HCT116 (cell line): ENCODE measurements at places on chromosomes 1 and 21. TPM values are rescaled to one million over a fixed set of nuclear protein-coding genes. Genes with fewer than 3 reads are reported as not detected.

- no peak for DNase-seq
Measured at GRCh38 chr1:78279051-78279450, 211.7 kb upstream of the PTGFR start.

DNA sequence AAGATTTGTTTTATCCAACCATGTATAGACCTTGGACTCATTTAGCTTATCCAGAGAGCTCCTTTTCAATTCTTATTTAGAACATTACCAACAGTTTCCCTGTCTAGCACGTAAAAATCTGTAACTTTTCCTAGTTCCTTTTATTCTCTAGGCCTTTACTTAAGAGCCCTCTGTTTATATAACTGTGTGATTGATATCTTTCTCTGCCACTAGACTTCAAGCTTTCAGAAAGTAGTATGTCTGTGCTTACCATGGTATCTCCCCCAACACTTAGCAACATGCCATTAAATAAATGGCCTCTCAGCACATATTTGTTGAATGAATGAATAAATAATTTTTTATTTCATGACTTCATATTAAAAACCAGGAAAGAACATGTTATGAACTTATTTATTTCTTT, 209.4 kb downstream of the PTPRC start:
- DNase-seq, result no peak

GRCh38 chr1:101302831-101303511, 66.2 kb downstream of the S1PR1 start:
- DNase-seq, result no peak

DNA sequence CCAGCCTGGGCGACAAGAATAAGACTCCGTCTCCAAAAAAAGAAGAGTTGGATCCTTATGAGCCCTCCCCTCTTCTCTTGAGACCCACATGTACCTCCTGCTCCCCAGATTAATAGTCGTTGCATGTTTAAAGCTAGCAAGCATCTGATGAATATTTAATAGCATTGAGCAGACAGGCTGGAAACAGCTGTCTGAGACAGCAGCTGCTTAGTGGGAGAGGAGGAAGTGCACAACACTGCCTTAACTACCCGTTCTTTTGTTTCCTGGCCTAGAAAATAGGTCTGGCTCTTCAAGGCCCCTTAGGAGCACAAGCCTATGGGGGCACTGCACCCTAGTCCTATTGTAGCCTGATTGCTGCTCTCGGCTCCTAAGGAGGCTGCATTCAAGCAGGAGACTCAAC, 17.3 kb upstream of the TMEM39B start:
- DNase-seq, result no peak

DNA sequence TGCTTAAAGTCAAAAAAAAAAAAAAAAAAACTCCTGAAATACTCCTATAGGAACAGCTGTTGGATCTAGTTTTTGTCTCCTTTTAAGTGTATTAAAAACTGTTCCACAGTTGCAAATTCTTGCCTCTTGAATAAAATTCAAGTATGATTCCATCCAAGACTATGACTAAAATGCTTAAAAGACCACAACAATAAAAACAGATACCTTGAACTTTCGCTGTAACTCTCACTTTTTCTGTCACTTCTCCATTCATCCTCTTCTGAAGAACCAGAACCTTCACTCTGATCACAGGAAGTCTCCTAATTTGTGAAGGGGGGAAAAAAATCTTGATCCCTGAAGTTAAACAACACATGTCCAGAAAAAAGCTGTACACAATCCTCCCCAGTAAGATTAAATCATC, 55.0 kb upstream of the PSMG1 start:
- no peak for DNase-seq

DNA sequence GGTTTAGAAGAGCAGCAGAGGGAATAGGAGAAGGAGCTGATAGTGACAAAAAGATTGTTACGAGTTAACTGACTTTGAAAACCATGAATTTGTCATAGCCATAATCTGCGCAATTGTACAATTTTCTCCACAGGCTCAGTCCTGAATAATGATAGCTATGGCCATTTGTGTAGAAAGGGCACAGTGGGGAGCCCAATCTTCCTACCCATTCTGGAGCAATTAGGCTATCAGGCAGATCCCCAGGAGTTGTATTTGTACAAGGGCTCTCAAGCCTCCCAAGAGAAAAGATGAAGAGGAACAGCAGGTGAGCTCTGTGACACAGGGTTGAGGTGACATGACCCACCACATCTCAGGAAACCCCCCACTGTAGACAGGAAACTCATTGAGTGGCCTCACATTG, 42.1 kb upstream of the SAMD13 start:
- no peak for DNase-seq

GRCh38 chr1:214416858-214417257, 134.5 kb downstream of the PTPN14 start:
- no peak for DNase-seq

GRCh38 chr1:161176468-161177111, 717 bp downstream of the B4GALT3 start:
- DNase-seq, result no peak

GRCh38 chr1:226784081-226785049, 45.3 kb upstream of the ITPKB start:
- no peak for DNase-seq

DNA sequence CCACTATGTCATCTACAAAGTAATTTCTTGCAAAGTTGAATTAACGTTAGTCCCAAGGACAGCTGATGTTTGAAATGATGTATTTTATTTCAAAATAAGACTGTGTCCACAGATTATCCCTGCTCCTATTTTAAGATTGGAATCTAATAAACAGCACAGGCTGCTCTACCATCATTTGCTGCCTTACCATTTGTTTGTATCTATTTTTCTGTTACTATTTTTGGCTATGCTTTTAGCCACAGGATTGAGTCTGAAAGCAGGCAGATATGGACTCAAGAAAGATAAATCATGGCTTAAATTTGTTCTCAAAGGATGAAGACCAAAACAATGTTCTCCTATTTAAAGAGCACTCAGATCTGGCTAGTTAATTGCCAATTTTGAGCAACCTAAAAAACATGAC, 105.3 kb downstream of the RGS2 start:
- no peak for DNase-seq

DNA sequence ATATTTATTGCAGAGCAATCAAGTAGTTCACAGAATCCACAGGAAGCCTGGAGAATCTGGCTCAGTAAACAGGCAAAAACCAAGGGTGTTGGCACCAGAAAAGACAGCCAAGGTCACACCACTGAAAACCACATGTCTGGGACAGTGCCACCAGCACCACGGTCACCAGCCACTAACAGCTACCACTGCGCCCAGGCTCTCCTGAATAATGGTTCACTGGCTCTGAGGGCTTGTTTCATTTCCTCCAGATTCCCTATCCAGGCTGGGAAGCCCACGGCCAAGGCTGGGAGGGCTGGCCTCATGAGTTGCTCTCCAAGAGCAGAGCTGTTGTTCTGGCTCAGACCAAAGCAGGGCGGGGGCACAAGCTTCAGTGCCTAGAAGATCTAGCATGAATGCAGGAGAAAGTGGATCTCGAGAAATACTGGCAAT, 54.5 kb upstream of the PTGFRN start:
- DNase-seq, result no peak

DNA sequence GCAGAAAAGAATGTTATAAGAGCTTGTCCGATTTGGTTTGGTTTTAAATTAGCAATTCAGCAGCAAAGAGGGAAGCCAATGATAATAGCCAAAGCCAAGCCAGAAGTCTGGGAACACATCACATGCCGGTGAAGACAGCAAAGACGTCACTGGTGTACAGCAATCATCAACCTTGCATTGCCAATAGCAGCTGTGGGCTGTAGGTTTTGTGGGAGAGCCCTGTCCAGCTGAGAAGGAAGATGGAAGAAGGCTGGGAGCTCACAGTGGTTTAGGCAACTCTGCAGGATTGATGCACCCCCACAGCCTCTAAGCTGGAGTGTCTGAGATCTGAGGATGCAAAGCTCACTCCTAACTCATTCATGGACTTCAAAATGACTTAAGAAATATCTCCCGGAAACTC, 338.7 kb downstream of the SIPA1L2 start:
- no peak for DNase-seq

DNA sequence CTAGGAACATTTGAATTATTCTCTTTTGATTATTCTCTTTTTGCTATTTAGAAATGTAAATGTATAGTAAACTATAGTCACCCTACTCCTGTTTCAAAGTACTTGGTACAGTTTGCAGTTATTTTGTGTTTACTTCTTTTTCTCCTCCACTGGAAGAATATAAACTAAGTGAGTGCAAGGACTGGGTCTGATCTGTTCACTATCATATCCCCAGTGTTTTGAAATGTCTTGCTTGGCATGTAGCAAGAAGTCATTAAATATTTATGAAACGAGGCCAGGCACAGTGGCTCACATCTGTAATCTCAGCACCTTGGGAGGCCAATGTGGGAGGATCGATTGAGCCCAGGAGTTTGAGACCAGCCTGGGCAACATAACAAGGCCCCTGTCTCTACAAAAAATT, 35.8 kb upstream of the PODN start:
- DNase-seq, result no peak

DNA sequence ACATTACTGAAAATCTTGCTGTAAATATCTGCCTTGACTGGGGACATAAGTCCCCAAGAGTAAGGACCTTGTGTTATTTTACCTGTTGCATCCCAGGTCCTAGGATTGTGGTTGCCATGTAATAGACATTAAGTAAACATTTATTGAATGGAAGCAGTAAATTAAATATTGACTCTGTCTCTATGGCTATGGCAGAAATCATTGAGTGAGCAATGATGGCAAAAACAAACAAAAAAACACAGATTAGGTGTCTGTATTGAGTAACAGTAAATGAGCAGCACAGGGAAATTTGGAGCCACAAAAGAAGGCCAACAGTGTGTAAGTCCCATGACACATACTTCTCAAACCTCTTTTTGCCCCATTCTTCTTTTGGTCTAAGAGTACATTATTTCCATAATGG, 240.4 kb downstream of the NFIA start:
- DNase-seq, result no peak

DNA sequence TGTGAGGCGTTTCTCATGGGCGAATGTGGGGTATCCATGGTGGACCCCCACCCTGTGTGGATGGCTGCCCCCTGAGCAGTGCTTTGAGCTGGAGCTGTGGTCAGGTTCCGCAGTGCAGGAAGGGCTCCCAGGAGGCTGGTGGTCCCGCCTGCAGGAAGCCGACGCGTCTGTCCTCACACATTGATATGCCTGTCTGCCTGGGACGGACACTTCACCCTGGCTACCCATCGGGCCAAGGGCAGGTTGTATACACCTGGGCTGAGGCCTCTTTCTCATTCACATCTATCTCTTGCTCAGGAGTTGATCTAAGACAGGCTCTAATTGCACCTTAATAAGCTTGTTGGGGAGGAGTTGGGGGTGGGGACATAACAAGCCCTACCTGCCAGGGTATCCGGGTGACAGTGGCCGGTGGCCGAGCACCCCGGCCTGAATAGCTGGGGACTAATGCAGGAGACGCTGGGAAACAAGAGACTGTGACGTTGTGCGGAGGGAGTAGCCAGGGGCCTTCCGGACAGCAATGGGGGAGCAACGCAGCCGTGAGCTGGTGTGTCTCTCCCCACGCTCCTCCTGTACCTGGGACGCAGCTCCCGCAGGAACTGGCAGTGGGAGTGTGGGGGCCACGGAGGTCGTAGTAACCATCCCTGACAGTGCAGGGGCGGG, 21.7 kb downstream of the PDXK start:
- DNase-seq, result no peak

- no peak for DNase-seq
Measured at GRCh38 chr1:231554969-231555368, 26.5 kb downstream of the TSNAX start.

DNA sequence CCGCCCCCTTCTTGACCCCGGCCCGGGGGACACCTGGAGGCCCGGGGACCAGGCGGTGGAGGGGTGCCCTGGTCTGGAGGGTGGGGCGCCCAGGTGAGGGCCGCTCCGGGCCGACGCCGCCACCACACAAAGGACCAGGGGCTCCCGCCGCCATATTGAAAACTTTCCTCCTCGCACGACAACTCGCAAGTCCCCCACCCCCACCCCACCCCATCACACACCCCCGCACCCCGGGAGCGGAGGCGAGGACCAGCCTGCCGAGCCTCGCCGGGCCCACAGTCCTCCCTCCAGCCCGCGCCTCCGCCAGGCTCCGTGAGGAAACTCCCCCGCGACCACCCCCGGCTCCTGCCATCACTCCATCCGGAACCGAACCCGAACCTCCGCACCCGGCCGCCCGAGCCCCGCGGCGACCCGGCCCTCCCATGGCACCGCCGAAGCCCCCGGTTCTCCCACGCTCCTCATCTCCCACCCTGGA, 733 bp downstream of the KDM5B start:
- no peak for DNase-seq

GRCh38 chr1:11761285-11761684, 708 bp upstream of the C1orf167 start:
- no peak for DNase-seq

GRCh38 chr1:23422241-23422877, 2.2 kb downstream of the TCEA3 start:
- no peak for DNase-seq

The UBE2J2 gene
- total RNA-seq, result 67.7 TPM

The PAPPA2 gene
- total RNA-seq, result not detected

The KIF14 gene
- 21.8 TPM for total RNA-seq

The FTCD gene
- 2.5 TPM for total RNA-seq

The DNM3 gene
- total RNA-seq, result 3.1 TPM

The VTCN1 gene
- total RNA-seq, result 0.17 TPM

The LCE3D gene
- total RNA-seq, result not detected

The LCE1D gene
- not detected for total RNA-seq

The MEX3A gene
- 6.1 TPM for total RNA-seq

The ODF2L gene
- 33.7 TPM for total RNA-seq

The LMX1A gene
- total RNA-seq, result not detected

The CRYAA gene
- not detected for total RNA-seq

The OR2G6 gene
- not detected for total RNA-seq

The EVA1B gene
- total RNA-seq, result 25.1 TPM

The FAM72A gene
- 23.0 TPM for total RNA-seq

The CACNA1S gene
- total RNA-seq, result not detected

The LRRC40 gene
- total RNA-seq, result 13.4 TPM

The NBPF3 gene
- total RNA-seq, result 17.3 TPM
